Kidney capillary endothelial cell (primary cell): ENCODE measurements at places on chromosomes 13 and 19.

GRCh38 chr13:92256211-92256610, 857.8 kb downstream of the GPC5 start:
- DNase-seq = no peak

- DNase-seq = no peak
Observed at GRCh38 chr13:74174810-74175209, 40.6 kb upstream of the KLF12 start.

- no peak for DNase-seq
Observed at GRCh38 chr19:56885173-56885985, 44.9 kb upstream of the PEG3 start.

GRCh38 chr19:51326216-51327065, 15.0 kb downstream of the IGLON5 start:
- no peak for DNase-seq

- no peak for DNase-seq
Observed at GRCh38 chr13:33348366-33348765, 62.8 kb upstream of the STARD13 start.

DNA sequence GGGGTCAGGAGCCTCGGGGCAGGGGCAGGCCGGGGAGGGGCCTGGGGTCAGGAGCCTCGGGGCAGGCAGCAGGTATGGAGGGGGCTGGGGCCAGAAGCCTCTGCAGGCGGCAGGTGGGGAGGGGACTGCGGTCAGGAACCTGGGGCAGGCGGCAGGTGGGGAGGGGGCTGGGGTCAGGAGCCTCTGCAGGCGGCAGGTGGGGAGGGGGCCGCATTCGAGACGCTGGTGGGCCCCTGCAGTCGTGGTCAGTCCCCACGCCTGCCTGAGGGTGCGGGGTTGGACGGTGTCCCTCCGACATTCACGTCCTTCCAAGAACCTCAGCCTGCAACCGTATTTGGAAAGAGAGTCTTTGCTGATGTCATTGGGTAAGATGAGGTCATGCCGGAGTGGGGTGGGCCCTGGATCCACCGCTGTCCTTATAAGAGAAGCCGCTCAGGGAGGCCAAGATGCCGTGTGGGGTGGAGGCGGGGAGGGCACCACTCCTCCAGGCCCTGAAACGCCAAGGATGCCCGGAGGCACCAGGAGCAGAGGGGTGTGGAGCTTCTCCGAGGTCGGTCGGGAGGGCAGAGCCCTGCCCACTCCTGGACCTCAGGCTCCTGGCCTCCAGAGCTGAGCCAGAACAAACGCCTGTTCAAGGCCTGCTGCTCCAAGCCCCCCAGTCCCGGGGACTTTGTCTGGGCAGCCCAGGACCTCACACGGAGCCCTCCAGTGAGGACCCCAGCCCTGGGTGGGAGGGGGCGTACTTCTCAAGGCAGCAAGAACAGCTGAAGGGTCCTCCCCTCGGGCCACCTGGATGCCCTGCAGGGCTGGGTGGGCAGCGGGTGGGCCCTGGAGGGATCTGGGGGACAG, 30.1 kb downstream of the PIP5K1C start:
- DNase-seq = peak; percentile 61

- no peak for DNase-seq
Observed at GRCh38 chr13:20356444-20356843, 124.3 kb upstream of the GJB6 start.

GRCh38 chr13:24276861-24277260, 32.5 kb upstream of the C1QTNF9 start:
- no peak for DNase-seq

DNA sequence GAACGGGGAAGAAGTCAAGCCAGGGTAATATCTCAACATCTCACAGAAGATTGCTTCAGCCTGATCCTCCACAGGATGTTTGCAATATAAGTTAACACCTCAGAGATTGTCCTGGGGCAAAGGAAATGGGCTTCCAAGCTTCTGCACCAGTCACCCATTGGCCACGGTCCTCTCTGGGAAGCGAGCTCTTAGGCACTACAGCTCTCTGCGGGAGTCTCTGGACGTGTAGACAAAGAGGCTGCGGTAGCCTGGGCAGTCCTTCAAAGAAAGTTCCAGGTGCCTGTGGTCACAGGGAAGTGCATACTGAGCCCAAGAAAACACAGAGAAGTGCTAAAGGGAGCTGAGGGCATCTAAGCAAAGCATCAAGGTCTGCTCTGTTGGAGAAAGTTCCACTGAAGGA, 805.7 kb downstream of the DIAPH3 start:
- no peak for DNase-seq

GRCh38 chr19:33681081-33681680, 59.4 kb downstream of the CHST8 start:
- no peak for DNase-seq

- DNase-seq = no peak
Observed at GRCh38 chr13:44759384-44760360, 183.5 kb upstream of the TSC22D1 start.

GRCh38 chr13:59413126-59413525, 750.6 kb downstream of the DIAPH3 start:
- no peak for DNase-seq

DNA sequence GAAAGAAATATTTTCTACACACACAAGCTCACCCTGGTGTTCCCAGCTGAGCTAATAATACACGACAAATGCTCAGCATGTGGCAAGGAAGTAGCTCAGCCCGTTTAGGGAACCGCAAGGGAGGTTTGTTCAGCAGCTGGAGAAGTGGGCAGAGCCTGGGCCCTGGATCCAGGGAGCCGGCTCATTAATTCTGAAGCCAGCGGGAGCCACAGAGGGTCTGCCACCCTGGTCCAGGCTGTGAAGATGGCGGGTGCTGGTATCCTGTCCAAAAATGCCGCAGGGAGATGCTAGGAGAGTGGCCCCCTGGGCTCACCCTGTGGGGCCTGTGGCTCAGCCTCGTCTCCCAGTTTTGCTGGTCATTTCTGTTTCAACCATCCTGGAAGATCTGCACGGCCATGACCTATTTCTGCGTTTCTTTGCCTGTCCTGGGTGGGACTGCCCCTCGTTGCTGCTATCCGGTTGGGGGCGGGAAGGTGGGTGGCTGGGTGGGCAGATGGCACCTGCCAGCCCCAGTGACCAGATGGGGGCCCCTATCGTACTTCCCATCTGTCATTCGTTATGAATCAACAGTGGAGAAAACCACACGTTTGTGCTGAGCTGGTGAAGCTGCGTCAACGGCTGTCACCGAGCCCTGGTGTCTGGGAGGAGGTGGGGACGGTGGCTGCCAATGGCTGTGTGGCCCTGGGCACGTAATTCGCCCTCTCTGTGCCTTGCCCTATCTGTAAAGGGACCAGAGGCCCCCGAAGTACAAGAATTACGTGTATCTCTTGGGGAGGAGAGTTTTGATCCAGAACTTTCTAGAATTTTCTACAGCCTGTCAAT, 2.7 kb upstream of the GNA15 start:
- DNase-seq = no peak

DNA sequence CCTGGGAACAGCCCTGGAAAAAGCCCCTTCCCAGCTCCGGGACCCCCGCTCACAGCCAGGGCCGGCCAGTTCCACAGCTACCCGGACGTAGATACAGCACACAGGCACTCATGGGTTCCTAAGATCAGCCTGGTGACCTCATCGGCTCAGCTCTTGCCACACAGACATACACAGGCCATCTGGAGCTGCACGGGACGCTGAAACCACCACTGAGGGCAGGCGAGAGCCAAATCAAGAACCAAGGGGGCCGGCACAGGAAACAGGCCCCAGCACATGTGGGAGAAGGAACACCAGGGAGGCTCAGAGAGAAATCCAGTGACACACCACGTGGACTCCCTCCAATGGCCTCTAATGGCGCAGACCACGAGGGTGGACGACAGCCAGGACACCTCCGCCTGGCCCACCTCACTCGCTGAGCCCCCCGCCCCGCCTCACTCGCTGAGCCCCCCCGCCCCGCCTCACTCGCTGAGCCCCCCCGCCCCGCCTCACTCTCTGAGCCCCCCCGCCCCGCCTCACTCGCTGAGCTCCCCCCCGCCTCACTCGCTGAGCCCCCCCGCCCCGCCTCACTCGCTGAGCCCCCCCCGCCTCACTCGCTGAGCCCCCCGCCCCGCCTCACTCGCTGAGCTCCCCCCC, 69.7 kb upstream of the C13orf46 start:
- DNase-seq = no peak

DNA sequence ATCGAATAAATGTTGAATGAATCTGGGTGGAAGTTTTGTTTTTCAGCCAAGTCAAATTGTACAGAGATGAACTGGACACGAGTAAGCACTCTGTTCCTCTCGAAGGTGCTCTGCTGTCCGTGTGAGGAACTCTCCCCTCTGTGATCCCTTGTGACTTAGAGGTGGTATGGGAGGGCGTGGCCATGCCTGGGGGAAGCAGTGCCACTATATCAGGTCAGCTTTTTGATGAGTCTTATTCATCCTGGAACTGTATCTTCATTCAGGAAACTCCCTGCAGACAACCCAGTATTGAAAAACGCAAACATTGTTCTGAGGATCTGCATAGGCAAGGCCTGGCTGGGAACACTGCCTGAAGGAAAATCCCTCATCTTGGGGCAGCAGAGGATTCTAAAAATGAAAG, 45.7 kb upstream of the FLT1 start:
- DNase-seq = no peak

DNA sequence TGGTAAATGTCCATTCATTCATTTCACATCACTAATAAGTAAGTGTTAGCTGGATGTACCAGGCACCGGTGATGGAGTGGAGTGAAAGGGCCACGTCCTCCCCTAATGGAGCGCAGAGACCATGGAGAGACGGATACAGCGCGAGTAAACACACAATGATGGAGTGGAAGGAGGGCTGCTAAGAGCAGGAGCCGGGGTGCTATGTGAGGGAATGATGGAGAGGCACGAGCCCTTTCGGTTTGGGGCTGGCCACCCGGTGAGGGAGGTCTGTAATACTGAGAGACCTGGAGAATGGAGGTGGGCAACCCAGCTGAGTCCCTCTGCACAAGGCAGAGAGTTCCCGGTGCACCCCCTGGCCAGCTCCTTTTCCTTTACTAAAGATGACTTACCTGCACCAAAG, 53.7 kb downstream of the PEPD start:
- no peak for DNase-seq

GRCh38 chr13:90793261-90793820, 554.1 kb upstream of the MIR17HG start:
- no peak for DNase-seq

- DNase-seq = peak; percentile 89
Observed at GRCh38 chr13:79647533-79647932, 166.6 kb downstream of the NDFIP2 start.

GRCh38 chr19:4983346-4984105, 14.6 kb downstream of the KDM4B start:
- peak; percentile 28 for DNase-seq
